Ecto neural progenitor cell (in vitro differentiated cells): ENCODE measurements at places on chromosomes 3 and 15.

GRCh38 chr3:49606427-49606826 is 52.1 kb downstream of the BSN start:
- no peak for DNase-seq

DNA sequence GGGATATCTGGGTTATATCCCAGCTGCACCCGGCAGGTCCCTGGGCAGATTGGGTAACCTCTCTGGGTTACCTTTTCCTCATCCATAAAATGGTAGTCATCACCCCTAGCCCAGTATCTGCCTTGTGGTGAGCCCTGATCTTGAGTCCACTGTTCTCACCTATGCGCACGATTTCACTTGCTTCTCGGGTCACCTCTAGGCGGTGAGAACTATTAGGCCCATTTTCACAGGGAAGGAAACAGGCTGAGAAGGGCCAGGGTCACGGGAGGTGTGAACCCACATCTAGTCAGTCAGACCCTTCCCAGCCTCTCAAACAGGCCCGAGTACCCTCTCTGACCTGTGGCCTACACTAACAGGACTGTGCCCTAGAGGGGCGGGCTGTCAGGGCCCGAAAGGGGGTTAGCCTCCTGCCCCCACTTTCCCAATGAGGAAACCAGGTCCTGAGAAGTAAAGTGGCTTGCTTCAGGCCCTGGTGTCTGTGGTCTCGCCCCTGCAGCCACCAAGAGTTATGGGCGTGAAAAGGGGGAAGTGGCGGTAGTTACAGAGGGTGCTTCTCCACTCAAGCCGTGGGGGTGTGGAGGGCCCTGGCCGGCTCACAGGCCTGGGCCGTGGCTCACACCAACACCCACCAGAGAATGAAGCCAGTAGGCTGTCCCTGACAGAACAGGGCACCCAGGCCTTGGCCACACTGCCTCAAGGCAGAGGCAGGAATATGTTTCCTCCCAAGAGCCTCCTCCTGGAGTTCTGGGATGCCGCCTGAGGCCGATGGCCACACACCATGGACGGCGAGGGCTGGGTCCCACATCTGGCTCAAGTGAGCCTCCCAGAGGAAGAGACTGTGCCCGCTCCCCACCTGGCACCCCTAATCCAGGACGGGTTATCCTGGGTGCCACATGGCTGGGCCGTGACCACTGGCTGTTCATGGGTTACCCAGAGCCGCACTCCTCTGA is 19.5 kb downstream of the PSTPIP1 start:
- DNase-seq: no peak

GRCh38 chr3:185956244-185956643 is 18.4 kb upstream of the TRA2B start:
- DNase-seq: no peak

DNA sequence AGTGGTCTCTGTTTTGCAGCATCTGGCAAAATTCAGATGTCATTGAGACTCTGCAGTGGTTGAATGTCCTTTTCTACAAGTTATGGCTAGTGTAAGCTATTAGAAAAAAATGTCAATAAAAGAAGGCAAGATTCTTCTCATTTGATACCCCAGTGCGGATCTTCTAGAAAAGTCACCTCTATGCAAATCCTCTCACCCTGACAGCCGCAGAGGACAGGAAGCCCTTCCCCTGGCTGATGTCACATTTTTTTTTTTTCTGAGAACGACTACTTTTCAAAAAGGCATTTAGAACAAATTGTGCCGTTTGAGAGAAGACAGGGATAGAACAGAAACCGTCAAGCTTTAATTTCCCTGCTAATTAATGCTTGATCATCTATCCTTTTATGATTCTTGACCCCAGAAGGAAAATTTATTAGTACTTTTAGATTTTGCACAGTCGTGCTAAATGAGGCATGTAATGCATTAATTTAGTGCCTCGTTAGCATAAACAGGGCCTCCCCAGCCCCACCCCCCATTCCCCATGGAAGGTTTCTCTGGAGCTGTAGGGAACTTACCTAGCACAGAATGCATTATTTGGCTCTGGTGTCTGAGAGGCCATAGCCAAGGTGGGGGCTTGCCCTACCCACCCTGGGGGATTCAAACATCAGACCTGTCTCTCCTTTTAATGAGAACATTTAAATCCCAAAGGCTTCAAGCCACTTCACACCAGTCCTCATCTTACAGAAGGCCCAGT is 183.8 kb downstream of the OPA1 start:
- DNase-seq: no peak

- no peak for DNase-seq
Measured at GRCh38 chr3:42681361-42682038, 3.8 kb upstream of the KLHL40 start.

DNA sequence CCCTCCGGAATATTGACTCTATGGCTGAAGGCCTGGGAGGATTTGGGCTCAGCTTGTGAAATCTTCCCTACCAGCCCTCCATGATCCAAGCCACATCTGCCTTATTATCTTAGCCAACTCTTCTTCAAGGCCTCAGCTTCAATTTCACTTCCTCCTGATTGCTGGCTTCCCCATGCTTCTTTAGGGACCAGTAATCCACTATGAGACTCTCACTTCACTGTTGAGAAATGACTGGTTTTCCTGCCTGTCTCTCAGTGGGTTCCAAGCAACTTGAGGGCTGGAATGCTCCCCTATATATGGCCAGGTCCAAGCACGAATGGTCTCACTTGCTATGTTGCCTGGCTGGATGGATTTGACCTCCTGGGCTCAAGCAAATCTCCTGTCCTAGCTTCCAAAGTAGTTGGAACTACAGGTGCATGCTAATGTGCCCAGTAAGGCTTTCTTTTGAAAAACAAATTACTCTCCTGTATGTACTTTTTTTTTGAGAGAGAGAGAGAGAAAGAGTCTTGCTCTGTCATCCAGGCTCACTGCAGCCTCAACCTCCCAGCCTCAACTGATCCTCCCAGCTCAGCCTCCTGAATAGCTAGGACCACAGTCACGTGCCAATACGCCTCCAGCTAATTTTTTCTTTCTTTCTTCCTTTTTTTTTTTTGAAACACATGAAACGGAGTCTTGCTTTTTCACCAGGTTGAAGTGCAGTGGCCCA is 7.9 kb upstream of the PIK3CB start:
- no peak for DNase-seq

GRCh38 chr3:194098081-194098842 is 37.7 kb upstream of the HES1 start:
- no peak for DNase-seq

- DNase-seq: no peak
Measured at GRCh38 chr3:186525369-186526255, 18.6 kb downstream of the CRYGS start.

GRCh38 chr3:19816631-19817030 is 117.4 kb downstream of the EFHB start:
- DNase-seq: no peak
